CD14-positive monocyte (primary cell): ENCODE measurements at places on chromosomes 2 and 18.

DNA sequence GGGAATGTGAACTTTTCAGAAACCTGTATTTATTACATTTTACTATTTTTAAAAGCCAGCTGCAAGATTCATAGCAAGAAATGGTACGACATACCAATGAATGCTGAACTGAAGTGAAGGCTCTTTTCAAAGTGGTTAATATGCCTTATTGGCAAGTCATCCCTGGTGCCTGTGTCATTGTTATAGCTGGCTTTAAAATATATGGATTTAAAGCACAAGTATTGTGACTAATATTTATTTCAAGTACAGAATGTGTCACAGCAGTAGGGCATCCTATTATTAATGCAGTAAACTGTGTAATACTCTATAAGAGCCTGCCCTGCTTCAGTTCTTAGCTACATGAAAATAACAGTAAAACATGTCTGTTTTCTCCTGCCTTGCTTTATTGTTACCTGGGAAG is 10.8 kb downstream of the TSHZ1 start:
- no peak for DNase-seq

DNA sequence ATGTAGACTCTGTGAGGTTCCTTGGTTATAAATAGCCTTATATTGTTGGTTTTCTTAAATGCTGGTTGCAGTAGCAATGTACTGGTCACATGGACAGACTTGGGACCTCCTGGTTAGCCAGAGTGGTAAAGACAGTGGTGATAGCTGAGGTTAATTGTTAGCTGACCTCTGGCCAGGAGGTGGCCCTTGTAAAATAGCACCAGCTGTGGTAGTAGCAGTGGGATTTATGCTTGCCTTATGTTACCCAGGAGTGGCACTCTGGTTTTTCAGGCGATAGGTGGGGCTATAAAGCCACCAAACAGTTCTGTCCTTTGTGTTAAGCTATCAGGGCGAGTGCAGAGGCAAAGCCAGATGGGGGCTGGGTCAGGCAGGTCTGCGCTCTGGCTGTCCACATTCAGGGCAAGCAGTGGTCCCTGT is 94.8 kb upstream of the SRD5A2 start:
- no peak for DNase-seq

GRCh38 chr18:55280503-55280902 is 307.5 kb downstream of the TCF4 start:
- DNase-seq, result no peak

- no peak for DNase-seq
These were observed 132.5 kb downstream of the NDUFA10 start for GRCh38 chr2:239892441-239893235.

- no peak for DNase-seq
These were observed 39.6 kb downstream of the ACVR1 start for GRCh38 chr2:157836531-157836930.

- DNase-seq, result no peak
These were observed 48.6 kb upstream of the UBE2E3 start for GRCh38 chr2:180931841-180932240.

- DNase-seq, result no peak
These were observed 17.7 kb upstream of the VIT start for GRCh38 chr2:36678856-36679255.

DNA sequence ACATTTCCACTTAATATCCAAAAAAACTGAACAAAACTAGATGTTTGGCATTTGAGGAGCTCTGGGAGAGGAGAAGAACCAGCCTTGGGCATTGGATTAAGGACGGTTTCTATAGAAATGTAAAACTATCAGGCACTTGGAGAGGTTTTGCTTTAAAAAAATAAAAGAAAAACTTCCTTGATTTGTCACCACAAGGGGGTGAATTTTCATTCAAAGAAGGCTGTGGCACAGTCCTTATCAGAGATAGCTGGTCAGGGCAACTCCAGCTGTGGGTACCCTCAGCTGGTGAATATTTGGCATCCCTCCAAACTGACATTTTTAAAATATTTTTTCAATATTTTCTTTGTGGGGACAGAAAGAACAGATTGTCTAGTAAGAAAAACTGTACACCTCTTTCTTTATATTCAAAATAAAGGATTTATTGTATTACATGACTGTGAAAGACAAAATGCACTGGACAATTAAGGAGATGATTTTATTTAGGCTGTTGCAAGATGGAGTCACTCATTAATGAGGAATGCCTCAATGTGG is 46.1 kb upstream of the TBC1D8 start:
- no peak for DNase-seq

DNA sequence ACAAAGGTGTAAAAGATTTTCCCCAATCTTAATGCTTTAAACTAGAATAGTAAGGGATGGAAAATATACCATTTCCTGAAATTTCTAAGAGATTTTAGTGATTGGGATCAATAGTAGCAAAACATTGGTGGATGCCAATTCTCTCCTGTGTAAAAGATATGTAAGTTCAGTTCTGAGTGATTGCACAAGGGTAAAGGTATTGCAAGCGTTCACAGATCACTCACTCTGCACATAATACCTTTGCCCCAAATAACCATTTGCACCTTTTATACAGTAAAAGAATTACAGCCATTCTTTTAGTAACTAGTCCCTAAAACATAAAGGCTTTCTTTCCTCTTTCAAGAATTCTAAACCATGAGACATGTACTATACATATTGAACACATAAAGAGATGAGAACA is 13.0 kb upstream of the ZCCHC2 start:
- DNase-seq, result no peak

DNA sequence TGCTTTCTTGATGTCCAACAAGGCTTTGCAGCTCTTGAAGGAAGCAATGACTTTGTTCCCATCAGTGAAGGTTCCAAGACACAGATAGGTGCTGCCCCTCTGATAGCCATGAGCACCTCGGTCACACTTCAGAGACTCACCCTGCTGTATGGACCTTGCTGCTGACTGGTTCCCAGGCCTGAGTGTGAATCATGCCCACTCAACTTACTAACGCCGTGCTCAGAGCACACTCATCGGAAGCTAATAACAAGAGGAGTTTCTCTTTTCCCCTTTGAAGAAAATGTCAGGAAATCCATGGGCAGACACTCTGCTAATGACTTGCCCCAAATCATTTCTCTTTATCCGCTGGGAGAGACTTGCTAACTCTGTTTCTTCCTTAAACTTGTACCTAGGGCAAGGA is 83.8 kb upstream of the ARL4C start:
- no peak for DNase-seq

GRCh38 chr18:77811503-77811902 is 561.9 kb downstream of the GALR1 start:
- DNase-seq, result no peak

DNA sequence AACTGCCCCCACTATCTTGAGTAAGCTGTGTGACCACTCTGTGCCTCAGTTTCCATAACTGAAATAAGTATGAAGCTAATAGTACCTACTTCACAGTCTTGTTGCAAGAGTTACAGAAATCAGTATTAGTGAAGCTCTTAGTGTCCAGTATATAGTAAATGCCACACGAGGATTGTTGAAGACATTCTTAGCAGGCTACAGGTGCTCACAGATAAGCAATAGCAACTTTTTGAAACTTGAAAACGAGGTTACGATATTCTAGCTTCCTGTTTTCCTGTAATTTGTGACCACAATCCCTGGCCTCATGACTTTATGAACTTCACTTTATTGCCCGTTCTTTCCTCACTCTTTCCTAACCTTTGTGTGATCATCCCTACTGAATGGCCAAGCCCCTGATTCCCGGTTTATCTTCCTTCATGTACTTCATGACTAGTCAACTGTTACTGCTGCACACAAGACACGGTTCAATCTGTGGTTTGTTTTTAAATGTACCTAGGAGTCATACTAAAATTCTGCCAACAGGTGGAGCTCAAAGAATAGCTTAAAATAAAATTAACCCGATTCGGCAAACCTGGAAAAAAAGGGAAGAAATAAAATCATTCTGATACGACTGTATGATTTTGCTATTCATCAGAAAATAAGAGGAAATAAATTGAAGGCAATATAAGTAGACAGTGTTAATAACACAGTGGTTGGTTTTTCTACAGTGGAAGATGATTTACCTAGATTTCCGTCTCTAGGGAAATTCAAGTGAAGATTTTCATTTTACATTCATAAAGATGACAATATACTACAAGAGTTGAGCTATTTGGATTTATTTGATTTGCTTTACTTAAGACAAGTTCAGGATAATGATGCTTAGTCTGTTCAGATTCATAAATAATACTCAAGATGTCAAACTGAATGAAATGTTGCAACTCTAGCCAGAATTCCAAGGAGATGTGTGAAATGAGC is 38.1 kb upstream of the STAT1 start:
- peak; percentile 50 for DNase-seq

DNA sequence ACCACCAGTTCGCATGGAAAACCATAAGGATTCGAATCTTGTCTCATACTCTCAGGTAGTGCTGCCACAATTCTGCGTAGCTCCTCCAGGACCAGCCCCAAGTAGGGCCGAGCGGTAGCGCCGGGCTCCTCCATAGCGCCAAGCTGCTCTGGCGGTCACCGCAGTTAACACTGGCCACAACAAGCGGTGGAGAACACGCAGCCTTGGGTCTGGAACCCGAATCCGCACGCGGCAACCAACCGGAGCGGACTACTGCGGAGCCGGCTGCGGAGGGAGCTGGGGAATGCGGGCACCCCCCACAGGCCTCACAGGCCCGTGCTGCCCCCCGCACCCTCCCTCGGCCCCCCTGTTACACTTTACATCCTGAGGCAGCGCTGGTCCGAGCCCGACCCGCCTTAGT is 531.5 kb downstream of the STK39 start:
- no peak for DNase-seq

DNA sequence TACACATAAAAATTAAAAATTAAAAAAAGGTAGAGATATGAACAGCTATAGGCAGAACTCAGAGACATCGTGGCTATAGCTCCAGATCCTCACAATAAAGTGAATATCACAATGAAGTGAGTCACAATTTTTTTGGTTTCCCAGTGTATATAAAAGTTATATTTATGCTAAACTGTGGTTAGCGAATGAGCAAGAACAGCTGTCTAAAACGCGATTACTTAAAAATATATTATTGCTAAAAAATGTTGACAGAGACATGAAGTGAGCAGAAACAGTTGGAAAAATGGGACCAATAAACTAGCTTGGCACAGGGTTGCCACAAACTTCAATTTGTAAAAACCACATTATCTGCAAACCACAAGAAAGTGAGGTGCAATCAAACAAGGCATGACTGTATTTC is 551.7 kb upstream of the NETO1 start:
- DNase-seq, result no peak

- peak; percentile 87 for DNase-seq
These were observed 90.6 kb upstream of the TAF1B start for GRCh38 chr2:9752441-9753275.

GRCh38 chr2:126886211-126886915 is 12.3 kb upstream of the TEX51 start:
- DNase-seq, result peak; percentile 69

DNA sequence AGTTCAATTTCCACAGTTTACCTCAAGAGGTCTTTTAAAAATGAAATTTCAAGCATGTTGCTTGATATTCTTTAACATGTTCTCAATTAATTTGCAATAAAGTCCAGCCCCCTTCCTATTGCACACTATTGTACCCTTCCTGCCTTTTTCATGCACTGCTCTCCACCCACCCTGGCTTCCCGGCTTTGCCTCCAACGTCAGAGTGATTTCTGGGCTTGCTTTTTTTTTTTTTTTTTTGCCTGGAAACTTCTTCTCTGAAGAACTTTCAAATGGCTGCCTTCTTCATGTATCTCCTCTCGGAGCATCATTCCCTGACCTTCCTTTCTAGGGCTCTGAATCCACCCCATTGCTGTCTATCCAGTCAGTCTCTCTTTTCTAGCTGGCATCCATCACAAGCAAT is 24.4 kb upstream of the CYP1B1 start:
- DNase-seq, result no peak

GRCh38 chr2:230939691-230940470 is 14.8 kb upstream of the GPR55 start:
- DNase-seq, result no peak

GRCh38 chr2:142041105-142041504 is 89.7 kb downstream of the LRP1B start:
- no peak for DNase-seq

- peak; percentile 24 for DNase-seq
These were observed 5.2 kb downstream of the TTC39C start for GRCh38 chr18:24019641-24020331.

GRCh38 chr2:138423745-138424144 is 77.8 kb upstream of the SPOPL start:
- DNase-seq, result no peak

DNA sequence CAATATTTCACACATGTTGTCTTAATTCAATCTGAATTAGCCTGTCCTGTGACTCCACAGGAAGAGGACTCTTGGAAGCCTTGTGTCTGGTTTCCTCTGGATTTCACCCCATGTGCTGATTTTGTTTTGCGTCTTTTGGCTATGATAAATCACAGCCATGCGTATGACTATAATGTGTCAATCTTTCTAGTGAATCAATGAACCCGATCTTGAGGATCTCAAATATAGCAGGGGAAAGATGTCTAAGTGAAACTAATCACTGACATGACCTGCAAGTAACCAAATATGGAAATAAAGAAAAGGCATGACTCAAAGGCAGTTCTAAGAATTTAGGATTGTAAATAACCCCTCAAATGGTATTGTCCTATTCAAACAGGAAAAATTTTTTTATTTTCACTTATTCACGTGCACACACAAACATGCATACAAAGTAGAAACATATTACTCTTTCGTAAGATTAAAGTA is 8.2 kb downstream of the WDFY1 start:
- no peak for DNase-seq

GRCh38 chr2:148177559-148177958 is 156.7 kb downstream of the MBD5 start:
- DNase-seq, result no peak

GRCh38 chr2:161713706-161714105 is 89.5 kb downstream of the SLC4A10 start:
- no peak for DNase-seq

GRCh38 chr2:231399046-231399852 is 3.7 kb downstream of the B3GNT7 start:
- no peak for DNase-seq

DNA sequence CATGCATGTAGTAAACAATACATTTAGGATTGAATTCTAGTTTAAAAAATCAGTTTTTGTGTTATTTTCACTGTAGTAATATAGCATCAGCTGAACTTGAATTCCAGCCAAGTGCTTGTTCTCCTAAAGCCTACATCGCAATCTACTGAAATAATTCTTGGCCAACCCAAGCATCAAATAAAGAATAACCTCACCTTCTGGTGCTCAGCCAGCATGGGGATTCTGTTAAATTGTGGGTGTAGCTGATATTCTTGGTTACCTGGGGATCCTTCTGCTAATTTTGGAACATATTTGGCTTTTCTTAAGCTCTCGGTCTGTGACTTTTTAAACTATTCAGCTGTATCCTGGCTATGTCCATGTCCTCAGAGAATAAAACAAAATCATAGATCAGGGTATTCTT is 248.8 kb downstream of the NRXN1 start:
- DNase-seq, result no peak

GRCh38 chr2:47896450-47896968 is 9.8 kb downstream of the FBXO11 start:
- peak; percentile 39 for DNase-seq

- DNase-seq, result peak; percentile 67
These were observed 39.4 kb downstream of the BMP10 start for GRCh38 chr2:68831686-68832232.

- no peak for DNase-seq
These were observed 19.0 kb downstream of the ACVR2A start for GRCh38 chr2:147863835-147864234.
